ENCODE measurements at places on chromosomes 3 and 15.

GRCh38 chr3:188241072-188241471, 87.1 kb downstream of the LPP start:
- DNase-seq = no peak

- DNase-seq = peak; percentile 95
Measured at GRCh38 chr15:90035095-90035839, 34.1 kb downstream of the ZNF710 start.

- no peak for DNase-seq
Measured at GRCh38 chr3:108051005-108051404, 39.8 kb downstream of the CD47 start.

- DNase-seq = no peak
Measured at GRCh38 chr3:118227191-118227590, 807.5 kb downstream of the IGSF11 start.

GRCh38 chr3:195873971-195874370, 34.4 kb downstream of the TNK2 start:
- DNase-seq = no peak

DNA sequence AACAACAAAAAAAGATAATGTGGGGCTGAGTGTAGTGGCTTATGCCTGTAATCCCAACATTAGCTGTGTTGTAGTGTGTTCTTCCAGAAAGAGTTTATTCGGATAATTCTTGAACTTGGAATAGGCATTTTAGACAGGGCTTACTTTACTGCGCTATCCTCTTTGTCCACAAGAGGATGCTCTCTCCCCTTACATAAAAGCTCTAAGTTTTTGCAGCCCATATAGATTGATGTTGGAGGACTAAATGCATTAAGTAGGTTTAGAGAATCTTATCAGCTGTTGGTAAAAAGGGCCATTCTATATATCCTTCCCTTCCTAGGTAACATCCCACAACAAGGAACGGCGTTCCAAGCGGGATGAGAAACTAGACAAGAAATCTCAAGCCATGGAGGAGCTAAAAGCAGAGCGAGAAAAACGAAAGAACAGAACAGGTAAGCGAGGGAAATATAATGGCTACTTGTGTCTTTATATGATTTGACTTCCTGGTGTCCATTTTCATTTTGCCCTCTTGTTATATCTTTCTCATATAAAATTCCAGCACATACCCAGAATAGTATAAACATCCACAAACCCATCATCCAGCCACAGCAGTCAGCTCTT, 27.8 kb upstream of the ITPKA start:
- peak; percentile 21 for DNase-seq

- no peak for DNase-seq
Measured at GRCh38 chr15:29511663-29512062, 242.0 kb upstream of the NSMCE3 start.

- DNase-seq = no peak
Measured at GRCh38 chr15:74826921-74827320, 494 bp downstream of the CPLX3 start.

DNA sequence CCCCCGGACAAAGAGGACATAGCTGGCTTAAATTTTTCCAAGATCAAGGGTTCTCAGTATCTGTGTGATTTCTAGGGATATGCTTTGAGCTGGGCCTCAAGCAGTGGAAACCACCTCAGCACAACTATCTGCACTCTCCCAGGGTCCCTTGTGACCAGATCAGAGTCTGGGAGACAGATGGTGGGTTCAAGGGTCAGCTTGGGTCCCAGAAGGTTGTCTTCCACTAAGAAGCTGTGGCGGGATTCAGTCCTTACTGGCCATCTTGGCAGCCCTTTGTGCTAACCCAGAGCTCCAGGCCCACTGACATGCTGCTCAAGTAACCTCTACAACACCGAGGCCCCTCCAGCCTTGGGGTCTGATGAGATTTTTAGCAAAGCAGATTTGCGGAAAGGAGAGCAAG, 2.7 kb downstream of the INSYN1 start:
- DNase-seq = no peak

DNA sequence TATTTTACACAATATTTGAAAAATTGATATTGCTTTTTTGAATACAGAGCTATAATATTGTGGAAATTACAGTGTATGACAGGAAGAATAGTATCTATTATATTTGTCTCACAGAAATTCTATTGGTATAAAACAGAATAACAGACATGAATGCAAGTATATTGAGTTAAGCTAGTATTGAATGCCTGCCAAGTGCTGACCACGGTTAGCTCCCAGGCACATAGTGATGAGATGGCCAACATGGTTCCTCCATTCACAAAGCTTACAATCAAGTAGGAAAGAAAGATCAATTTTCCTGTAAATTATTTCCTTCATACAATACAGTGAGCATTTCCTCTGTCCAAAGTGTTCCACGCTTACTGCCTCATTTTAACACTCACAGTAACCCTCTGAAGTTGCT, 67.6 kb downstream of the TP63 start:
- DNase-seq = no peak

- DNase-seq = no peak
Measured at GRCh38 chr3:149646181-149646766, 11.6 kb downstream of the WWTR1 start.

- no peak for DNase-seq
Measured at GRCh38 chr3:146375219-146375618, 94.1 kb downstream of the PLSCR2 start.

GRCh38 chr3:181694805-181695660, 16.7 kb upstream of the SOX2 start:
- no peak for DNase-seq

DNA sequence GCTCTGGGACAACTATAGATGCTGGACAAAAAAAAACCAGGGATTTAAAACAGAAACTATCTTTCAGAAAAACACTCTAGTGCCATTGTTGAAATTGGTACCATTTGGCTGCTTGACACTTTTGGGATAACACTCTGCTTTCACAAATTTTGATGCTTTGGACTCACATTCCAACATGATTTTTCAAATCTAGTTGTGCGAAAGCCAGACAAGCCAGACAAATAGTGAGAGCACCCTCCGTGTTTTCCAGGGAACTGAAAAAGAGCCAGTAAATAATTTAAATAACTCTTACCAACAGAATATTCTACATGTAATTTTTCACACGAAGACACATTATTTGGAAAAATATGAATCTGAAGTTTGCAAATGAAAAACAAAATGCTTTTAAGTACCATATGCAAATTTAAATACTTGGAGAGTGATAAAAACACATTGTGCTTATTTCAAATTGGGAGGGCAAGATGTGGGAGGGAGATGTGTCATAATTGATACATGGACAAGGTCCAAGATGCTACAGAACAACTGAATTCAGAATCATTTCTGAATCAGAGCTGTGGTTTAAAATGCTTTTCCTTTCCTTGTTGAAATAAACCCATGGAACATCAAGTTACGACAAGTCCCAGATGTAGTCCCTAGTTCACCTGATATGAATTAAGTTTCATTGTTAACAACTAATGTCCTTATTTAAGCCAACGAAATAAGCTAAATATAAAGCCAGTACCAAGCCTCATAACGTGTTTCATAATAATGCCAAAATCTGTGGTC, 144.2 kb upstream of the SOX2 start:
- no peak for DNase-seq

Measured in HL-60 (cell line).